ENCODE measurements at places on chromosomes 3 and 15.

- no peak for DNase-seq
These were observed 612.9 kb downstream of the ROBO1 start for GRCh38 chr3:79154865-79155264.

DNA sequence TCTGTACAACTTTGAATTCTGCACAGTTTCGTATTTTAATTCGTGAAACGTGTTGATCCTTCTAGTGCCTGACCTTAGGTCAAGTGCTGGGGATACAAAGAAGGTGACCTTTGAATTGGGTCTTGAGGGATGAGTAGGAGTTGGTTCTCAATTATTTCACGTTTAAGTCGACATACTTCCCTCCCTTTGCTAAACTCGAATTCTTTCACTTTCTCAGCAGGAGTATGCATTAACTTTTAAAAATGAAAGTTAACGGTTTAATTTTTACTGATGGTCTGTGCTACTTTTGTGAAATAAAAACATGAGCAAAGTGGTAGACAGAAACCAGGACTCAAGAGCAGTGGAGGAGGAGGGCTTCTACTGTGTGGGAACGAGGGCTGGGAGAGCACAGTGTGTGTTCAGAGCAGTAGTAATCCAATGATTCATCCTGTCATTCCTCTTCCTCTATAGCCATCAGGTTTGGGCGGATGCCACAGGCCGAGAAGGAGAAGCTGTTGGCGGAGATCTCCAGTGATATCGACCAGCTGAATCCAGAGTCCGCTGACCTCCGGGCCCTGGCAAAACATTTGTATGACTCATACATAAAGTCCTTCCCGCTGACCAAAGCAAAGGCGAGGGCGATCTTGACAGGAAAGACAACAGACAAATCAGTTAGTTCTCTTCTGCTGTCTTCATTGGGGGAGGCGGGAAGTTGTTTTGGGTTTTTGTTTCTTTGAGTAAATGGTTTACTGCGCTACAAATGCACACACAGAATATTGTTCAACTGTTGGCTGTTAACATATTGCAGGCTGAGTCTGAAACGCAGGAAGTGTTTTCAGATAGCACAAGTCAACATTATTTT lies 78.6 kb upstream of the TSEN2 start:
- no peak for DNase-seq

DNA sequence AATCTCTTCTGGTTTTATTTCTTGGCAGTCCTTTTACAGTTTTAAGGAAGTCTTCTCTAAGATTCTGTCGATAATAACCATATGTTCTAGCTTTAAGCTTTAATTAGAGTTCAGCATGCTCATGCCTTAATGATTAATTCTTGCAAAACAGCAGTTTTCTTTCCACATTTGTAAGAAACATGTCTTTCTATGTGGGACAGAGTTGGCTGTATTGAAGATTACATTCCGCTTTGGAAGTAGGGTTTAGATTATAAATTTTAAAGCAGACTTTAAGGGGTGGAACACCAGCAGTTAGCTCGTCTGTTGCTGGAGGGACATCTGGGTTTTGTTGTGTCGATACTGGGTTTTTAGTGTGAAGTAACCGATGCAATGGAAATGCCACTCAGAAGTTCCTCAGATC lies 35.3 kb downstream of the SQOR start:
- no peak for DNase-seq

DNA sequence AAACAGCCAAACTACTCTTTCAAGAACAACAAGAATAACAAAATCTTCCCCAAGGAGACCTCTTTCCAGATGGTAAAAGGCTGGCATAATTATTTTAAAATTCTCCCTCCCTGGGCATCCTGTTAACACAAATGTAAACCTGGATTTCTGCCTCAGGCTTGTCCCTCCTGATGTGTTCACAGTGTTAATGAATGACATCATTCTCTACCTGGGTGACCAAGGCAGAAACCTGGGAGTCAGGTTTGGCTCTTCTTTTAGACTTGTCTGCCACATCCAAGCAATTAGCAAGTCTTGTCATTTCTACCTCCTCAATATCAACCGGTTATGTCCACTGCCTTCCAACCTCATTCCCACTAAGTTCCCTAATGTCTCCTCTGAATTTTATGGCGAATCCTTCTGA lies 368.7 kb upstream of the TBL1XR1 start:
- no peak for DNase-seq

- no peak for DNase-seq
These were observed 94.6 kb upstream of the RASGRF1 start for GRCh38 chr15:79185199-79185598.

DNA sequence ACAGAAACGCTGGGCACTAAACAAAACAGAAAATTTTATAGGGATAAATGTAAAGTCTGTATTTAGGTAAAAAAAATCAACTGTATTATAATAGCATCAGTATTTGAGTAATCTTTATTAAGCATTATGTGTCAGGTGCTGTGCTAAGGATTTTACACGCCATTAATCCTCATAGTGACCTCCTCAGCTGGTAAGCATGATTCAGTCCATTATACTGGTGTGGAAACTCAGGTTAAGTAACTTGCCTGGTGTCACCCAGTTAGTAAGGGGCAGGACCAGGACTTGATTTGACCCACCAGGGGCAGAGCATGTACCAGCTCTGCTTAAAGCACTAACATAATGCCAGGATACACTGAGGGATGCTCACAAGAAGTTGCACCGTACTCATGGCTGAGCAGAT lies 4.8 kb downstream of the MYO5C start:
- DNase-seq: no peak

- no peak for DNase-seq
These were observed 148.4 kb downstream of the B3GALNT1 start for GRCh38 chr3:160956785-160957184.

DNA sequence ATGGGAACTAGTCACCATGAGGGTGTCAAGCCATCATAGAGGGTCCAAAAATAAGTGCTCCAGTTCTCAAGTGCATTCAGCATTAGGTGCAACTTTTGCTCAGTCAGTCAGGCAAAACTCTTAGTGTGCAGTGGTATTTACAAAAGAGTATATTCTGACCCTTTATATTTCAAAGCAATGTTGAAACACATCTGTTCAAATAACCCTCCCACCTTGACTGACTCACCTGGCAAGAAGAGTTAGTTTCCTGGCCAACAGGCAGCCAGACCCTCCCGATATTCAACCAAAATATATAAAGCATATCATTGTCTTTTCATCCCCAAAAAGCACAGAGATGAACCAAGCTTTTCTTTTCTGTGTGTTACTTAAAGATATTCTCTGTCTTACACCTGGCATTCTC lies 7.6 kb upstream of the COL8A1 start:
- DNase-seq: no peak

- DNase-seq: no peak
These were observed 67.8 kb downstream of the LSM3 start for GRCh38 chr3:14246414-14246813.

GRCh38 chr3:8353364-8353763 lies 148.3 kb upstream of the LMCD1 start:
- no peak for DNase-seq

DNA sequence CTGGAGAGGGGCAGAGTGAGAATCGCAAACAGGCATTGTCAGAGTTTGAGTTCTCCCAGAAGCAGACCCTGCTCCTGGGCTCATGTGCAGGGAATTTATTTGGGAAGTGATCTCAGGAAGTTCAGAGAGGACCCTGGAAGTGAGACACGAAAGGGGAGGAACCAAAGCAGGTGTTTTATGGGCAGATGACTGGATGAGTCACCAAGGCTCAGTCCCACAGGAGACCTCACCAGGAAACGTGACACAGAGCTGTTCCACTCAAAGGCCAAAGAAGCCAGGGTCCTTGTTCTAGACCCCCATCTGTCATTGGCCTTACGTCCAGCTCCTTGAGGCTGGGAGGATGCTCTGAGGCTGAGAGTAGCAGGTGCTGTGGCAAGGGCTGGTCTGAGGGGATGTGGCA lies 43.4 kb upstream of the SEC22A start:
- DNase-seq: no peak

DNA sequence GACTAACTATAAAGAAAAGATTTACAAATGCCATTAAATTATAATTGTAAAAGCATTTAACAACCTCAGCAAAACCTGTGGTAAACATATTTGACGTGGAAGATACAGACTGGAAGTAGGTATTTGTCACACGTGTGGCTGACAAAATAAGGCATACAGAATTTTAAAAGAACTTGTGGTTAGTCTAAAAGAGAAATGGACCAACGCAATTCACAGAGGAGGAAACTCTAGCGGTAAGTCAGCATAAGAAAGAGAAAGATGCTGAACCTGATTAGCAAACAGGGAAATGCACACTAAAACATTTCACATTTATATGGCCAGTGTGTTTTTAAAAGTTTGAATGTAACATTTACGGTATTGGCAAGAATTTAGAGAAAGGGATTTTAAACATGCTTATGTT lies 35.3 kb downstream of the KCNH8 start:
- no peak for DNase-seq

GRCh38 chr3:100761211-100761942 lies 52.1 kb downstream of the TFG start:
- DNase-seq: no peak

DNA sequence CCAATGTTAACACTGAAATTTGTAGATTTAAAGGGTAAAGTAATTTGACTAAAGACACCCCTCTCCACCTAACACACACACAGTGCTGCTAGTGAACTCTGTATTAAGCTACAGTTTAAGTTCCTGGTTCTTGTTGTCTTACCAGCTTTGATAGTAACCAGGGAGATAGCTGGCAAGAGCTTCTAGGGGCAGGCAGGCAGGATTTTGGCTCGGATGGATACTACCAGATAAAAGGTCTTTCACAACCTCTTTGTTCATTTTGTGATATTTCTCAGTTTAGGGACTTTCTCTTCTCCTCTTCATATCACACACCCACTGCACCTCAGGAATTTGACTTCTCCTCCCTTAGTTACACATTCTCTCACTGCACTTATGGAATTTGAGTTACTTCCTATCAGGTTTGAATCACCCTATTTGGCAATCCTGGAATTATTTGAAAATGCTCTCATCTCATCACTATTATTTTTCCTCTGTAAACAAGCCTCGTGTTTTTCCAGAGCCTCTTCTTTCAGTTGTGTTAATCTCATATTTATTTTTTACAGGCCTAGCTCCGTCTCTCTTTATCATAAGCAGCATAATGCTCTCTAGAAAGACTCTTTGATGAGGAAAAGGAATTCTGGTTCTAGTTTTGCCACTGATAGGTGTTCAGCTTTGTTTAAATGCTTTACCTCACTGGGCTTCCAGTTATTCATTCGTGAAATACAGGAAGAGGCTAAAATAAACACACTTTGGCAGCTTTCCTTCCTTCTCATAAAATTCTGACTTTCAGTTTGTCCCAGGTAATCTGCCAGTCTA lies 23.0 kb upstream of the CLDN1 start:
- DNase-seq: no peak

- no peak for DNase-seq
These were observed 87.3 kb upstream of the SNRK start for GRCh38 chr3:43198791-43199644.

DNA sequence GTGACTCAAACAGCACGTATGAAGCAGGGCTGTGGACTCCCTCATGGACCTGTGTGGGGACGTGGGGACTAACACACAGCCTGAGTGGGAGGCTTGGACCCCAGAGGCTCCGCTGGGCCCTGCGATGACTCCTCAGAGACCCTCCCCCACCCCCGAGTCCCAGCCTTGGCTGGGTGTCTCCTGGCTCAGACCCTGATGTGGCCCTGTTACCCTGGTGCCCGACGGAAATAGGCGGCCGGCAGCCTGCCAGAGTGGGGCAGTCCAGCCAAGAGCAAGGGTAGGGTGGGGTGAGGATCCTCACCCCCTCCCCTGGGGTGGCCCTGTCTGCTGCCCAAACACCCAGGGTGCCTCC lies 15.3 kb downstream of the TNK2 start:
- no peak for DNase-seq

GRCh38 chr3:45929042-45929679 lies 14.1 kb upstream of the CXCR6 start:
- peak; percentile 63 for DNase-seq

GRCh38 chr3:111890051-111890580 lies 31.1 kb downstream of the PHLDB2 start:
- DNase-seq: no peak

DNA sequence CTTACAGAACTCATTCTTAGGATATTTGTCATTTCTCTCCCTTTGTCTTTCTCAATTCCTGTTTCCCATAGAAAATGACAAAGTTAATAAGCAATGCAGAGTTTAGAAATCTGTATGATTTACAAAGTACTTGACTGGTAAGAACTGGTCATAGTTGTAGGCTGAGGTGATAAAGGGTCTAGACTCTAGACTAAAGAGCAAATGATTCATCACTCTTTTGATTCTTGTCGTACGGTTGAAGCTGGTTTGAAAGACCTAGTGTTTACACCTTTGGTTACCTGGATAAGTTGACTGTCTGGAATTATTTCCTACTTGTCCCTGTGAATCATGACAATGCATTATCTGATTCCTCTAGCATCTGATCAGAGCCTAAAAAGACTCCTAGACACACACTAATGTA lies 58.9 kb upstream of the TP63 start:
- DNase-seq: no peak

- no peak for DNase-seq
These were observed 315.6 kb upstream of the ALCAM start for GRCh38 chr3:105051111-105051510.

DNA sequence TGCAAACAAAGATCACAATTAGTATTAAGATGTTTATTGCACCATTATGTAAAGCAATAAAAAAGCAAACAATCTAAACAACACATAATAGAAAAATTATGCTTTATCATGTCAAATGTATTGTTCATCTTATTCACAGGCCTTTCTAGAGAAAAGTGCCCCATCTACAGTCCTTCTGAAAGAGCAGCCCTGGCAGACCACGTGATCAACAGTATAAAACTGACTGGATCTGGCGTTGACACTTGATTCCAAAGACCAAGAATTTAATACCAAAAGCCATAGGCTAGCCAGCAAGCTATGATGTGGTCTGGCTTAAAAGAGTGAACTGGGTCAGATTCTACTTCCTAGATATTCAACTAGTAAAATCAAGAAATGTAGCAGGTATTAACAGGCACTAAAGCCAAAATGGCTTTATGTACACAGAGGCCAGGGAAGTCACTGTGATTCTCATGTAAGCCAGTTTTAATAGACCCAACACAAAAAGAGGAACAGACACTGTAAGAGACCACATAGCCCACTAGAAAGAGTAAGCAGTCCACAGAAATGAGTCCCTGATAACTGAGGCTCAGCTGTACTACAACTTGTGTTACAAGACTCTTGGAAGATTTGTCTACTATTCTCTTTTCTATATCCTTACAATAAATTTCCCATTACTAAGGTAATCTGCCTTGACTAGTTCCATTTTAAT lies 32.5 kb downstream of the DMXL2 start:
- DNase-seq: no peak

DNA sequence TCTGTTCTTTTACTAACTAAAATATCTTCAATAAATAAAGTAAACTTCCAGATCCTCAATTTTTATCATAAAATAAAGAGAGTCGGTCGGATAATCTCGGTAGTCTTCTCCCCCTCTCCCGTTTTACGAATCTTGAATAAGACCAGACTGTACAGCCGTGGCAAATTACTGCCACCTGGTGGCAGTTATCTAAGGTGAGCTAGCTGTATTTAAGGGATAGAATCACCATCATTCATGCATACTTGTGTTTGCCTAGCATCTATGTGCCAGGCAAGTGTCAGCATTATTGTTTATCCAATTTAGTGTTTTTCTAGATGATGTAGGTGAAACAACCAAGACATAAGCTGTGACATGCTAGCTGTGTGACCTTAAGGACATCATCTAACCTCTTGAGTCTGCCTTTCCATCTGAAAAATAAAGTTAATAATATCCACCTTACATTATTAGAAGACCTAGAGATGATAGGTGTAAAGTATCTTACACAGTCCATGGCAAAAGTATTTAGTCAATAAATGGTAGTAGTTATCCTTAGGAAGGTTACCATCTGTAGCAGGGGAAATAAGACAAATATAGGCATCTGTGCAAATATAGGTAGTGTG lies 21.3 kb downstream of the DUT start:
- peak; percentile 36 for DNase-seq

Data from activated CD4-positive, alpha-beta T cell treated with anti-CD3 and anti-CD28 coated beads, Interleukin-2, amount 50 U/mL, for 24 hours (primary cell).